ENCODE measurements at places on chromosomes 5 and 9.

- DNase-seq, result no peak
Measured at GRCh38 chr9:124897570-124898460, 35.9 kb downstream of the ARPC5L start.

- DNase-seq, result no peak
Measured at GRCh38 chr9:98306384-98307145, 51.1 kb upstream of the TBC1D2 start.

- DNase-seq, result no peak
Measured at GRCh38 chr5:137954131-137954879, 65.0 kb downstream of the PKD2L2 start.

GRCh38 chr5:109692852-109693251 is 3.1 kb downstream of the MAN2A1 start:
- no peak for DNase-seq

- no peak for DNase-seq
Measured at GRCh38 chr5:154077696-154078095, 38.9 kb downstream of the MFAP3 start.

DNA sequence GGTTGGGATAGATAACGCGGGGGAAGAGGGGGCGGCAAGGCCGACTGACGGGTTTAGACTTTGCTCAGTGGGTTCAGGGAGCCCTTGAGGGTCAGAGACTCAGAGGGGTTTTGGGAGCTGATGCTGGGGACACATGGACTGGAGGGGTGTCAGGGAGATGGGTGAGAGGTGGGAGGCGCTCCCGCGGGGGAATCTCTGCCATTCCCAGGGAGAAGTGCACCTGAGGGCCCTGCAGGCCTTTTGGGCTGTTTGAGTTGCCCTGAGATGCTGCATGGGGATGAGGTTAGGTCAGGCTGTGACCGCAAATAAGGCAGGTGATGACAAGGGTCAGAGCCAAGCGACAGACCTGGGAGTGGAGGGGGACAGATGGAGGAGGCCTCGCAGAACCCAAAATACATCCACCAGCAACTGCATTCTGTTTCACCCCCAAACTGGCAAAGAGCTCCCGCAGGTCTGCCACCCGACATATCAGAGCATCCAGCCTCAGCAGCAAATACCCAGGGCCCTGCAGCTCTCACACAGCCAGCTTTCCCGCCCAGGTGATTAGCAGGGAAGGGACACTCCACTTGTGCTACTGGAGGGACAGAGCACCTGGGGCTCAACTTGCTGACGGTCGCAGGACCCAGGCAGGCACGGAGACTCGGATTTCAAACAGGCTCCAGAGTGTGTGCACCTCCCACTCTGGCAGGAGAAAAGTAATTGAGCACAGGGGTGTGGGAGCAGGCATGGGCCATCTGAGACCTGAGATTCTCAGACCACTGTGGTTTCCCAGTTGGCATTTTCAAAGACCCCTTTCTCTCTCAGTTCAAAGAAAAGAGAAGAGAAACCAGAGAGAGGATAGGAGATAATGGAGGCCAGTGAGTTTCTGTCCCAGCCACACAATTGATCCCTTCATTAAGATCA is 26.4 kb downstream of the TMOD1 start:
- no peak for DNase-seq

- DNase-seq, result no peak
Measured at GRCh38 chr5:103260951-103261350, 2.4 kb downstream of the MACIR start.

All from coronary artery (tissue), 2 donors.